PC-9 (cell line): ENCODE measurements at places on chromosomes 4 and X. TPM values are rescaled to one million over a fixed set of nuclear protein-coding genes. Genes with fewer than 3 reads are reported as not detected.

- peaks cover 4% of the 10 kb centered on the region; the same call in 1 of the 2 replicates for H3K27me3 ChIP-seq
- no peaks in the 10 kb centered on the region for H3K4me1 ChIP-seq
- no peaks in the 10 kb centered on the region for H3K36me3 ChIP-seq
- DNase-seq = no peak
These were observed 198.1 kb upstream of the F9 start for GRCh38 chrX:139332441-139332840.

GRCh38 chr4:164012396-164013027, 518.0 kb downstream of the TMA16 start:
- H3K27me3 ChIP-seq = no peaks in the 10 kb centered on the region
- H3K27ac ChIP-seq = no peak overlapping the region
- no peak for DNase-seq
- H3K4me3 ChIP-seq = no peak overlapping the region
- no peaks in the 10 kb centered on the region for H3K4me1 ChIP-seq
- no peaks in the 10 kb centered on the region for H3K36me3 ChIP-seq

GRCh38 chr4:17805580-17806155, 4.9 kb downstream of the DCAF16 start:
- DNase-seq = no peak
- H3K4me1 ChIP-seq = peaks cover 21% of the 10 kb centered on the region
- H3K36me3 ChIP-seq = peaks cover 28% of the 10 kb centered on the region
- no peaks in the 10 kb centered on the region for H3K27me3 ChIP-seq
- H3K4me3 ChIP-seq = no peak overlapping the region

GRCh38 chrX:118420462-118420861, 74.6 kb downstream of the WDR44 start:
- no peaks in the 10 kb centered on the region for H3K4me1 ChIP-seq
- DNase-seq = peak; percentile 16
- no peak overlapping the region for H3K4me3 ChIP-seq

- H3K4me3 ChIP-seq = no peak overlapping the region
- no peaks in the 10 kb centered on the region for H3K36me3 ChIP-seq
- H3K27me3 ChIP-seq = no peaks in the 10 kb centered on the region
- DNase-seq = no peak
- no peak overlapping the region for H3K27ac ChIP-seq
- H3K4me1 ChIP-seq = no peaks in the 10 kb centered on the region
These were observed 580.5 kb upstream of the FAT1 start for GRCh38 chr4:187304133-187304532.

- no peak for DNase-seq
- no peak overlapping the region for H3K4me3 ChIP-seq
- H3K27ac ChIP-seq = no peak overlapping the region
- H3K36me3 ChIP-seq = no peaks in the 10 kb centered on the region
These were observed 22.6 kb downstream of the L1CAM start for GRCh38 chrX:153863251-153863991.

- no peak overlapping the region for H3K27ac ChIP-seq
- no peaks in the 10 kb centered on the region for H3K4me1 ChIP-seq
- no peaks in the 10 kb centered on the region; the same call in 1 of the 2 replicates for H3K27me3 ChIP-seq
- no peak overlapping the region for H3K4me3 ChIP-seq
These were observed 70.0 kb upstream of the RLIM start for GRCh38 chrX:74684466-74684865.

Gene HERC3
- 14.7 and 16.9 TPM in 2 replicates for total RNA-seq

Gene PAK3
- not detected in 2 replicates for total RNA-seq

Gene SMR3B
- not detected in 2 replicates for total RNA-seq

Gene LANCL3
- total RNA-seq = 0.83 and 1.5 TPM in 2 replicates

Gene BTK
- total RNA-seq = not detected in 2 replicates

Gene IQSEC2
- 45.7 and 49.3 TPM in 2 replicates for total RNA-seq
